Liver (tissue), 10 donors: ENCODE measurements at places on chromosomes 1 and 21. TPM values are rescaled to one million over a fixed set of nuclear protein-coding genes. Genes with fewer than 3 reads are reported as not detected.
A peak's percentile ranks its signal among the peaks of the same experiment; 100 is the strongest.

DNA sequence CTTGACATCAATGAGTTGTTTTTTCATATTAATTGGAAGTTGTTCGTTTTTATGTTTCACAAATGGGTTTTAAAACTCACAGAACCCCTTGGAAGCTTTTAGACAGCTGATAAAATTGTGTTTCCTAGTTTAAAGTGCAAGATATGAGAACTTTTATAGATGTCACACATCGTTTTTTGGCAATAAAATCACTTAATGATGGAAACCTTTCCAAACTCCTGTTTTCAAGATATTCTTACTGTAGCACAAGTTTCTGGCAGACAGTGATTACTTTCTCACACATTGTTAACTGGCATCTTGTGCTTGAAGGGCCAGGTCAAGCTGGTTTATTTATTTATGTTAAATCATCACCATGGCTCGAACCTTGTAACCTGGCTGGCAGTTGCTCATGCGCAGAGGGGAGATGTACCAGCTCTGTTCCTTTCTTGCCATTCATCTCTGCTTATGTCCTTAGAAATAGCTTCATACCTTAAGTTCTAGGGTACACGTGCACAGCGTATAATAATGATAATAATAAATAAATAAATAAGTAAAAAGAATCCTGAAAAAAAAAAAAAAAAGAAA lies 10.2 kb upstream of the RCAN1 start:
- H3K36me3 ChIP-seq = no peaks in the 10 kb centered on the region
- H3K27ac ChIP-seq = no peak overlapping the region
- no peak for DNase-seq
- no peak overlapping the region for H3K4me3 ChIP-seq
- H3K4me1 ChIP-seq = no peaks in the 10 kb centered on the region

The BTBD19 gene
- 1.3 TPM for total RNA-seq

The ASCL5 gene
- not detected for total RNA-seq

The TLR5 gene
- 0.93 TPM for total RNA-seq

- no peak overlapping the region for H3K27ac ChIP-seq
- no peaks in the 10 kb centered on the region for H3K27me3 ChIP-seq
- H3K4me1 ChIP-seq = no peaks in the 10 kb centered on the region
Observed at GRCh38 chr1:20327467-20327866, 36.8 kb downstream of the VWA5B1 start.

DNA sequence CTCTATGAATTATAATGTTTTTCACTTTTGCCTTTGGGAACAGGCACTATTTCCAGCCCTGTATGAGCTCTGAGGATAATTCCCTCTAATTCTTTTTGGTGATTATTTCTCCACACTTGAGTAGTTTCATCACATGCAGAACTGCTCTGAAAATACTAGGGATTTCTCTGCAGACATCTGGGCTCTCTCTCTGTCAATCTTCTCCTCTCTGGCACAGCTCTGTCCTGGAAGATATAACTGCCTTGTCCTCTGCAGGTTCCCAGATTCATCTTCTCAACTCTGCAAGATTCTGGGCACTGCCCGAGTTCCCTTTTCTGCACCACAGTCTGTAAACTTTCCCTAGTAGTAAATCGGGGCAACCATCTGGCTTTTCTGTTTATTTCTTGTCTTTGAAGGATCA lies 131.3 kb upstream of the FMN2 start:
- no peaks in the 10 kb centered on the region for H3K4me1 ChIP-seq
- H3K27ac ChIP-seq = no peak overlapping the region

- H3K27me3 ChIP-seq = no peaks in the 10 kb centered on the region
- no peaks in the 10 kb centered on the region for H3K4me1 ChIP-seq
- no peak overlapping the region for H3K27ac ChIP-seq
- H3K36me3 ChIP-seq = no peaks in the 10 kb centered on the region
- no peak overlapping the region for H3K4me3 ChIP-seq
Observed at GRCh38 chr1:55622074-55622473, 406.9 kb upstream of the USP24 start.

GRCh38 chr1:43979528-43980254 lies 681 bp downstream of the B4GALT2 start:
- peak overlapping the region; percentile 39 for H3K4me3 ChIP-seq
- peak; percentile 68 for DNase-seq
- no peaks in the 10 kb centered on the region for H3K36me3 ChIP-seq
- H3K27me3 ChIP-seq = no peaks in the 10 kb centered on the region

DNA sequence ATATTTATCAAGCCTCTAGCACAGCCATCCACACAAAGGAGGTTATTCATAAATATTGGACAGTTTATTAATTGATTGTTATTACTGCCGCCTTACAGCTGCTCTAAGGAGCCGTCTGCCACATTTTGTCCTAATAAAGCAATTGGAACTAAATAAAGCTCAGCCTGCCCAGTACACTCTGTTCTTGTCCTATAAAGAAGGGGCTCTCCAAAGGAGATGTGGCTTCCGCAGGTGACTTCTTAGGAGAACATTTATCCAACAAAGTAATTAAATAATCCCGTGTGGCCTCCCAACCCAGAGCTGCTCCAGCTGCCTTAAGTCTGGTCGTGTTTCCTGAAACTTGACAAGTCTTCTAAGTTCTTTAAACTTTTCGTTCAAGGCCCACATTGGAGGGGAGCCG lies 497.7 kb downstream of the NPHP4 start:
- DNase-seq = no peak
- no peaks in the 10 kb centered on the region for H3K4me1 ChIP-seq
- peaks cover 6% of the 10 kb centered on the region for H3K27me3 ChIP-seq
- no peak overlapping the region for H3K4me3 ChIP-seq
- no peak overlapping the region for H3K27ac ChIP-seq

The VASH2 gene
- 0.08 TPM for total RNA-seq

DNA sequence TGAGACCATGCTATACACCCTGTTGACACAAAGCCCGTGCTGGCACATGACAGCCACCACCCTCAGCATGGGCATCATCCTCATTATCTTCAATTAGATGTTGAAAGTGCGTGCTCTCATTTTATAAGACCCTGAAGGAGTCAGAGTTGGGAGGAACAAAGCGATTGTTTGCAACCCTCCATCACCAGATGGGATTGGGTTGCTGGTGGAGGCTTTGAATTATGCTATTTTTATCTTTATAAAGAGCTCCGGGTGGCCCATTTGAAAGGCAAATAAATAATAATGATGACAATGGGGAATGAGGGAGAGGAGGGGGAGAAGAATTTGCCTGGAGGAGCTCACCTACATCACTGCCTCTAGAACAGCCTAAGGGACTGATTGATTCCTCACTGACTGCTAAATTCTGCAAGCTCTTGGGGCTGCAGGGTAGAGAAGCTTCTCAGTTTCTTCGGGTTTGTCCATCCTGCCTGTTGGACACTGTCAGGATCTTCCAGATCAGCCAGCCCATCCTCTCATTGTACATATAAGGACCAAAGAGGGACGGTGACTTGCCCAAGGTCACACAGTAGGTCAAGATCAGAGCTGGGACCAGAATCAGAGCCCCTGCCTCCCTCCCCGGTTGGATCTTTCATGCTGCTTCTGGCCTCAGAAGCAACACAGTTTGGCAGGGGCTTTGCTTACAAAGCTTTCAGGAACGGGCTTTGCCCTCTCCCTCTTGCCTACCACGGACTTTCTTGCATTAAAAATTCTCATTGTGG lies 130.9 kb upstream of the ZBTB40 start:
- H3K27me3 ChIP-seq = no peaks in the 10 kb centered on the region
- peak; percentile 8 for DNase-seq
- H3K4me3 ChIP-seq = no peak overlapping the region
- no peaks in the 10 kb centered on the region for H3K36me3 ChIP-seq
- no peaks in the 10 kb centered on the region for H3K4me1 ChIP-seq

The MPC2 gene
- total RNA-seq = 78.8 TPM

GRCh38 chr1:113021430-113022085 lies 51.4 kb upstream of the LRIG2 start:
- H3K4me1 ChIP-seq = peaks cover 4% of the 10 kb centered on the region
- H3K27ac ChIP-seq = no peak overlapping the region
- H3K27me3 ChIP-seq = no peaks in the 10 kb centered on the region
- DNase-seq = no peak
- no peaks in the 10 kb centered on the region for H3K36me3 ChIP-seq

GRCh38 chr1:226956942-226957713 lies 17.0 kb downstream of the COQ8A start:
- H3K4me3 ChIP-seq = no peak overlapping the region
- H3K36me3 ChIP-seq = no peaks in the 10 kb centered on the region
- no peaks in the 10 kb centered on the region for H3K27me3 ChIP-seq
- H3K4me1 ChIP-seq = peaks cover 12% of the 10 kb centered on the region
- DNase-seq = no peak

DNA sequence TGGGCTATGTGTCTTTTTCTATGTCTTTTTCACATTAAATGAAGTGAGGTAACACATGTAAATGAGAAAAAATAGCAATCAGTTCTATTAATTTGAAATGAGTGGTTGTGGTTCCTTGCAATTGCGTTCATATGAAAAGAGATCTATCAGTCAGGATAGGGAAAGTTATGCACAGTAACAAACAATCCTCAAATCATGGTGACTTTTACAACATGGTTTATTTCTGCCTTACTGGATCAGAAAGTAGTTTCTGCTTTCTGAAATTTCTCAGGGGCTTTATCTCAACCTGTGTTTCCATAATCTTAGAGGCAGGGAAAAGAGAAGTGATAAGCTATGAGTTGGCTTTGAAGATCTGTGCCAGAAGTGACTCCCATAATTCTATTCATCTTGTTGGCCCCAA lies 39.0 kb downstream of the DOP1B start:
- H3K27ac ChIP-seq = no peak overlapping the region
- no peak overlapping the region for H3K4me3 ChIP-seq
- H3K27me3 ChIP-seq = no peaks in the 10 kb centered on the region
- no peak for DNase-seq
- H3K36me3 ChIP-seq = no peaks in the 10 kb centered on the region
- no peaks in the 10 kb centered on the region for H3K4me1 ChIP-seq

DNA sequence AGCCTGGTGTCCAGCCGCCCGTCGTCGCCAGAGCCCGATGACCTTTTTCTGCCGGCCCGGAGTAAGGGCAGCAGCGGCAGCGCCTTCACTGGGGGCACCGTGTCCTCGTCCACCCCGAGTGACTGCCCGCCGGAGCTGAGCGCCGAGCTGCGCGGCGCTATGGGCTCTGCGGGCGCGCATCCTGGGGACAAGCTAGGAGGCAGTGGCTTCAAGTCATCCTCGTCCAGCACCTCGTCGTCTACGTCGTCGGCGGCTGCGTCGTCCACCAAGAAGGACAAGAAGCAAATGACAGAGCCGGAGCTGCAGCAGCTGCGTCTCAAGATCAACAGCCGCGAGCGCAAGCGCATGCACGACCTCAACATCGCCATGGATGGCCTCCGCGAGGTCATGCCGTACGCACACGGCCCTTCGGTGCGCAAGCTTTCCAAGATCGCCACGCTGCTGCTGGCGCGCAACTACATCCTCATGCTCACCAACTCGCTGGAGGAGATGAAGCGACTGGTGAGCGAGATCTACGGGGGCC lies 1.2 kb downstream of the OLIG2 start:
- no peaks in the 10 kb centered on the region for H3K36me3 ChIP-seq
- peaks cover 3% of the 10 kb centered on the region for H3K4me1 ChIP-seq
- H3K27ac ChIP-seq = no peak overlapping the region
- no peak for DNase-seq
- no peak overlapping the region for H3K4me3 ChIP-seq

DNA sequence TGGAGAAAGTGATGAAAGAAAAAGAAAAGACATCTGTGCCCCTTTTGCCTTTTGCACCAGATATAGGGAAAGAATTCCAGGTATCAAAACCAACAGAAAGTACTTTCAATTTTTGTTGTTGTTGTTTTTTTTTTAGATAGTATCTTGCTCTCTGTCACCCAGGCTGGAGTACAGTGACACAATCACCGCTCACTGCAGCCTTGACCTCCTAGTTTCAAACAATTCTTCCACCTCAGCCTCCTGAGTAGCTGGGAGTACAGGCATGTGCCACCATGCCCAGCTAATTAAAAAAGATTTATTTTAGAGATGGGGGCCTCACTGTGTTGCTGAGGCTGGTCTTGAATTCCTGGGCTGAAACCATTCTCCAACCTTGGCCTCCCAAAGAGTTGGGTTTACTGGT lies 31.3 kb upstream of the IVNS1ABP start:
- no peaks in the 10 kb centered on the region for H3K4me1 ChIP-seq
- H3K4me3 ChIP-seq = no peak overlapping the region
- H3K27me3 ChIP-seq = no peaks in the 10 kb centered on the region

The UBE2U gene
- not detected for total RNA-seq

The NPHS2 gene
- not detected for total RNA-seq

DNA sequence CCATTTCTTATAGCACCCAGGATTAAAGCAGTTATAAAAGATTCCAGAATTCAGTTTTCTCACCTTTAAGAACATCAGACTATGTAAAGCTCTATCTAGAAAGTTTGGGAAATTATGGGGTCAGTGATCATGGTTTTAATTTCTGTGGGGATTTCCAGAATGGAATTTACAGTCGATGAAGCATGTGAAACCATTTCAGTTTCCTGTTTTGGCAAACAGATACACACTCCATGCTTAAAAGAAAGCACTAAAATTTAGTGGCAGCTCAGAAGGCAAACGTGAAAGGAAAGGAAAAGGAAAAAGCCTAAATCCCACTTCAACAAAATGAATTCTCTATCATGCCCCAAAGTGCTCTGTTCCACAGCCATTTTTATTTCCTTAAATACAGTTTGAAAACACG lies 60.4 kb downstream of the FYB2 start:
- peak overlapping the region; percentile 30 for H3K27ac ChIP-seq
- no peaks in the 10 kb centered on the region for H3K27me3 ChIP-seq
- H3K4me1 ChIP-seq = peaks cover 6% of the 10 kb centered on the region
- H3K4me3 ChIP-seq = no peak overlapping the region
- no peaks in the 10 kb centered on the region for H3K36me3 ChIP-seq
- no peak for DNase-seq

The EXTL1 gene
- not detected for total RNA-seq

The FAM72D gene
- total RNA-seq = 0.08 TPM

GRCh38 chr1:160647329-160647720 lies 481 bp upstream of the SLAMF1 start:
- no peak overlapping the region for H3K4me3 ChIP-seq
- no peaks in the 10 kb centered on the region for H3K27me3 ChIP-seq
- H3K36me3 ChIP-seq = no peaks in the 10 kb centered on the region
- H3K4me1 ChIP-seq = no peaks in the 10 kb centered on the region
- H3K27ac ChIP-seq = peak overlapping the region; percentile 11
- no peak for DNase-seq

DNA sequence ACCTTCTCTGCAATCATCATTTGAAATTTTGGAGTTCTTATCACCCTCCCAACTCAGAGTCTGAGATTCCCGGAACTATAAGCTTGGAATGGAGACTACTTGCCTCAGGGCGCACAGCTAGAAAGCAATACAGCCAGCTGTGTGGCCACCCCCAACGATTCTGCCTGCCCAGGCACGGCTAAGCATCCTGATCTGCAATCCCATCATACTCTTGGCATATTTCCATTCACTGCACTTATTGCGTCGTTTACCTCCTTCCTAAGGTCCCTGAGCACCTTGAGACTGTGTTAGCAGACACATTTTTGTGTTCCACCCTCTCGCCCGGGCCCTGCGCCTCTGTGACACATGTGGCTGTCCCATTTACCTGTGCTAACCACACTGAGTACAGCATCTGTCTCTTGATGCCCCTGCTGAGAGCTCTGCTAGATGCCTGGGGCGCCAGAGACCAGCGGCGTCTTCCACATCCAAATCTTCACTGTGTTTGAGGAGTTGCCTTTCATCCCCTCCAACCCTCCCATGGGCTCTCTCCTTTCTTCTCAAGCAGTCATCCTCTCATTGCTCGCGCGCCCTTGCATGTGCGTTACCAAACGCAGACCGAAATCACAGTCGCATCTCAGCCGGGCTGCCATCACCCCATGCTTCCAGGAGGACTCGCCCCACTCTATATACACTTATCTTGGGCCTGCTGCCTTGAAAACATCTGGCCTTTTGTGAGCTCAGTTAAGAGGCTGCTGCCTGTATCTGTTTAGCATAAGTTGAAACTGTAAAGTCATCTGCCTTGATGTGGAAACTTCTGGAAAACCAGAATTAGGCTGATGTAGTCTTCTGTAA lies 3.5 kb upstream of the CLDN19 start:
- H3K4me1 ChIP-seq = peaks cover 6% of the 10 kb centered on the region
- H3K36me3 ChIP-seq = peaks cover 26% of the 10 kb centered on the region
- no peaks in the 10 kb centered on the region for H3K27me3 ChIP-seq
- H3K27ac ChIP-seq = no peak overlapping the region
